ENCODE measurements at places on chromosomes 3 and 15. TPM values are rescaled to one million over a fixed set of nuclear protein-coding genes. Genes with fewer than 3 reads are reported as not detected.

The LIPC gene
- total RNA-seq, result 0.63 TPM

The GHSR gene
- not detected for total RNA-seq

The KATNBL1 gene
- total RNA-seq, result 35.9 TPM

The ATP13A5 gene
- total RNA-seq, result not detected

The RLBP1 gene
- not detected for total RNA-seq

The PLA1A gene
- 0.13 TPM for total RNA-seq

The CCR3 gene
- not detected for total RNA-seq

The VGLL3 gene
- total RNA-seq, result 93.0 TPM

The SNAP23 gene
- total RNA-seq, result 66.4 TPM

The FSIP1 gene
- 1.6 TPM for total RNA-seq

The ABHD17C gene
- total RNA-seq, result 8.8 TPM

The ZNF660 gene
- 2.2 TPM for total RNA-seq

The SST gene
- not detected for total RNA-seq

The AP3B2 gene
- total RNA-seq, result 0.39 TPM

The THRB gene
- total RNA-seq, result 0.83 TPM

The STIMATE gene
- total RNA-seq, result 23.9 TPM

The MST1R gene
- total RNA-seq, result 1.4 TPM

The SERINC4 gene
- total RNA-seq, result not detected

The IL20RB gene
- 0.98 TPM for total RNA-seq

The SNTN gene
- total RNA-seq, result not detected

The CERS3 gene
- total RNA-seq, result not detected
